AG09309 (cell line): ENCODE measurements at places on chromosomes 5 and 9.

- DNase-seq, result no peak
Measured at GRCh38 chr9:109101202-109101595, 18.5 kb downstream of the TMEM245 start.

- no peak for DNase-seq
Measured at GRCh38 chr9:127197861-127198430, 66.6 kb upstream of the GARNL3 start.

DNA sequence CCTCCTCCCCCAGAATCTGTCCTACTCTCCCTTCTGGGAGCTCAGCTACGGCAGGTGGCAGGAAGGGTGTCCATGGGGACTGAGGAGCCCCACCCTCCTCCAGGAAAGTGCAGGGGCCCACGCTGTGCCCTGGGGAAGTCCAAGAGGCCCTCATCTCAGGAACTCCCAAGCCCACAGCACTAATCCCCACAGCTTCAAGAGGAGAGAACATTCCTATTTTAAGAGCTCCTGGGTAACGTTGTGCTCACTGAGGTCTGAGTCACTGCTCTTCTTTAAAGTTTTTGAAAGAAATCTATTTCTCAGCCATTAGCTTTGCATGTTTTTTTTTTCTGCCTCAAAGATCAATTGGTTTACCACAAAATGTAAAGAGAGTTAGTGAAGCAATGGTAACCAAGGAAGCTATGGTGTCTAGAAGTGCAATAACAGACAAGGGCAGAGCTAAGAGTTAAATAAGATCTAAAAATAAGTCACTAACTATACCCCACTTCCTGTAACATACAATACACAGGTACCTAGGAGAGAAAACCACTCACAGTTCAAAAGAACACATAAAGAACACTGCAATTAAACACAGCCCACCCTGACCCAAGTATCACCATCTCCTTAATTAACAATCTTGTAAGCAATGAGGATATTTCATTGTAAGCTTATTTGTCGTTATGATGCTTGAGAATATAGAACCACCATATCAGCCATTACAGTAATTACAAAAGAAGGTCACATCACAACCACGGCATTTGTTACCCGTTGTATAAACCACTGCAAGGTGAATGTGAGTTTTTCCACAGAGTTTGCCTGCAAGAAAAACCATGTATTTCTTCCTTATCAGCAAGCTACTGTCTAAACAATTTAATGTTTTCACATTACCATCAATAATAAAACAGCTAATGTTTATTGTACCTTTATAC, 382.3 kb upstream of the SLC30A5 start:
- DNase-seq, result no peak

- no peak for DNase-seq
Measured at GRCh38 chr5:172762214-172763119, 8.5 kb downstream of the DUSP1 start.

DNA sequence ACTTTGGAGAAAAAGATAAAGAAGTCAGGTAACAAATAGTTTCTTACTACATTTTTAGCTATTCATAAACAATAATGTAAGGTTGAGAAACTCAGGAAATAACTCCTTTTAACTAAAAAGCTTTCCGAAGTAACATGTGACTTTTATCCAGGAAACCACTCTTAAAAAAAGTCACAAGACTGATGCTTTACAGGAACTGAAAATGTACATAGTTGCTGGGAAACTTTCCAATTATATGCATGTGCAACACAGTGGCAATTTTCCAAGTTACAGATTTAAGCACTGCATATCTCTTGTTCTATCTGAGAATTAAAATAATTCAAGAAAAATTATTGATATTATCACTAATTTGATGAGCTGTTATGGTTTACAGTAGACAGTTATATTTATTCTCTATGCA, 105.2 kb downstream of the CDH10 start:
- no peak for DNase-seq

- no peak for DNase-seq
Measured at GRCh38 chr9:94792511-94792910, 66.0 kb downstream of the AOPEP start.

- DNase-seq, result no peak
Measured at GRCh38 chr5:17129093-17129849, 88.2 kb upstream of the BASP1 start.

- no peak for DNase-seq
Measured at GRCh38 chr9:94713436-94714215, 12.9 kb upstream of the AOPEP start.
